ENCODE measurements at places on chromosomes 11 and 22.

DNA sequence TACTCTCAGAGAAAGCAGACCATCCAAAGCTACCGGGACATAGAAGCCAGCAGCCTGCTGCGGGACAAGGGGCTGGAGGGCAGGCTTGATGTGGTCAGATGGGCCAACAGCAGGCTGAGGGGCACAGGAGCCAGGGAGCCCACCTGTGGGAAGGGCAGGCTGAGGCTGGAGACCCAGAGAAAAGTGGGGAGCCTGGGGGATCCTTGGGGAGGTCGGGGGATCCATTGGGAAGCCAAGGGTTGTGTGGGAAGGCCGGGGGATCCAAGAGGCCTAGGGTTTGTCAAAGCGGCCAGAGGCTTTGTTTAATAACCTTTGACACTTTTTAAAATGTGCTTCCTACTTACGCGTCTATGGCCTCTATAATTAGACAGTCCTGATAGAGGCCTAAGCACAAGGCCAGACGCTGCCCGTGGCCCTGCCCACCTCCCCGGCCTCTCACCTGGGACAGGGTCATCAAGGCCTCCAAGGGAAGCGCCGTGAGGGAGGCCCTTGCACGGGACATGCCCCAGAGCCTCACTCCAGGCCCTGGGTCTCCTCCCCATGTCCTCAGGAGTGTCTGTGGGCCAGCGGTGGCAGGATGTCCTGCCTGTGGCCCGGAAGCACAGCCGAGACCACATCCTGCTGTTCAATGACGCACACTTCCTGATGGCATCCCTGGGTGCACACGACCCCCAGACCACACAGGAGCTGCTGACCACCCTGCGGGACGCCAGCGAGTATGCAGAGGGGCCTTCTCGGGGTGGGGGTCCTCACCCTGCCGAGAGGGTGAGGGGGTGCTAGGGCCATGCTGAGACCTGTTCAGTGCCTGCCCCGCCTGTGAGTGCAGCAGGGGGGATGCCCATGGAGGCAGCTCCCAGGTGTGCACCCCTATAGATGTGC lies 8.6 kb upstream of the GTSE1 start:
- peak; percentile 24 for DNase-seq

DNA sequence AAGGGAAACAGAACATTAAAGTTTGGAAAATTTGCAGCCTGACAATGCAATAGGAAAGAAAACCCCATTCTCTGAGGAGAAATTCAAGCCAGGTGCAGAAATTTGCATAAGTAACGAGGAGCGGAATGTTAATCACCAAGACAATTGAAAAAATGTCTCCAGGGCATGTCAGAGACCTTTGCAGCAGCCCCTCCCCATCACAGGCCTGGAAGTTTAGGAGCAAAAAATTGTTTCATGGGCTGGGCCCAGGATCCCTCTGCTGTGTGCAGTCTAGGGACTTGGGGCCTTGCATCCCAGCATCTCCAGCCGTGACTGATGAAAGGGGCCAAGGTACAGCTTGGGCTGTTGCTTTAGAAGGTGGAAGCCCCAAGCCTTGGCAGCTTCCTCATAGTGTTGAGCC lies 780.2 kb downstream of the LRRC4C start:
- DNase-seq, result no peak

- no peak for DNase-seq
These were observed 138.5 kb downstream of the RAB38 start for GRCh38 chr11:88036701-88037100.

GRCh38 chr11:13767471-13767870 lies 99.0 kb downstream of the FAR1 start:
- no peak for DNase-seq

DNA sequence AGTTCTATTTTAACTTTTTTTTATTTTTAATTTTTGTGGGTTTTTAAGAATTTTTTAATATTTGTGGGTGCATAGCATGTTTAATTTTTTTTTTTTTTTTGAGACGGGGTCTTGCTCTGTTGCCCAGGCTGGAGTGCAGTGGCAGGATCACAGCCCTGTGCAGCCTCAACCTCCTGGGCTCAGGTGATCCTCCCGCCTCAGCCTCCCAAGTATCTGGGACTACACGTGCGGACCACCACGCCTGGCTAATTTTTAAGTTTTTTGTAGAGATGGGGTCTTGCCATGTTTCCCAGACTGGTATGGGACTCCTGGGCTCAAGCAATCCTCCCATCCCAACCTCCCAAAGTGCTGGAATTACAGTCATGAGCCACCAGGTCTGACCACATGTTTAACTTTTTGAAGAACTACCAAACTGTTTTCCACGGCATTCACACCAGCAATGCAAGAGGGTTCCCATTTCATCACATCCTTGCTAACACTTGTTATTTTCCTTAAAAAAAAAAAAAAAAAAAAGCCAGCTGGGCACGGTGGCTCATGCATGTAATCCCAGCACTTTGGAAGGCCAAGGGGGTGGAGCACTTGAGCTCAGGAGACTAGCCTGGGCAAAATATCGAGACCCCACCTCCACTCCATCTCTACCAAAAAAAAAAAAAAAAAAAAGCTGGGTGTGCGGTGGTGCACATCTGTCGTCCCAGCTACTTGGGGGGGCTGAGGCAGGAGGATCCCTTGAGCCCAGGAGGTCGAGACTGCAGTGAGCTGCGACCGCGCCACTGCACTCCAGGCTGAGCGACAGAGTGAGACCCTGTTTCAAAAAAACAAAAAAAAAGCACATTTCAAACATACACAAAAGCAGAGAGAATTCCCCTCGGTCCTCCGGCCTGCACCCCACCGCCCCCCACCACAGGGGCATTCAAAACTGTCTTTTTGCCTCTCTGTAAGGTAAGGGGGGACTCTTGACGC lies 16.7 kb upstream of the TXNRD2 start:
- DNase-seq, result no peak

DNA sequence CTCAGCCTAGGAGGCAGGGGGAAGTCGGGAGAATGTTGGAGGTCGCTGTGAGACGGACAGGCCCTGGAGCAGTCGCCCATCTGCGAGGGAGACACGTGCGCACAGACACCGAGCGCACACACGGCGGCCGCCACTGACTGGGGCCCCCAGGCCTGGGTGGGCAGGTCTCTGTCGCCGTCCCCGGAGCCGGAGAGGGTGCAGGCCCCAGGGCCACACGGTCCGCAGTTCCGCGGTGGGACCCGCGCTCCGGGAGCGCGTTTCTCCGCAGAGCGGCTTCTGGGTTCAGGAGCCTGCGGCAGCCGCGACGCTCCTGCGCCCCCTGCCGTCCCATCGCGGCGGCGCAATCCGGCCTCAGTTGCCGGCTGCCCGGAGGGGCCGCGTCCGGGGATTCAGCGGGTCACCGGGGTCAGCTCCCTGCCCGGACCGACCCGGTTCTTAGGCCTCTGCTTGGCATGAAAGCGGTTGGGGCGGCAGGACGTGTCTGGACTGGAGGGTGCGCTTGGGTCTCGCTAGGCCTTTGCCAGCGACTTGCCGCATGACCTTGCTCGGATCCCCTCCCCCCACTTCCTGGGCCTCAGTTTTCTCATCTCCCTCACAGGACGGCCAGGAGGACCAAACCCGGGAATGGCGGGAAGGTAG lies 31.2 kb downstream of the PDE2A start:
- DNase-seq, result peak; percentile 71

- peak; percentile 87 for DNase-seq
These were observed 1.4 kb downstream of the ASCL2 start for GRCh38 chr11:2268729-2269600.

DNA sequence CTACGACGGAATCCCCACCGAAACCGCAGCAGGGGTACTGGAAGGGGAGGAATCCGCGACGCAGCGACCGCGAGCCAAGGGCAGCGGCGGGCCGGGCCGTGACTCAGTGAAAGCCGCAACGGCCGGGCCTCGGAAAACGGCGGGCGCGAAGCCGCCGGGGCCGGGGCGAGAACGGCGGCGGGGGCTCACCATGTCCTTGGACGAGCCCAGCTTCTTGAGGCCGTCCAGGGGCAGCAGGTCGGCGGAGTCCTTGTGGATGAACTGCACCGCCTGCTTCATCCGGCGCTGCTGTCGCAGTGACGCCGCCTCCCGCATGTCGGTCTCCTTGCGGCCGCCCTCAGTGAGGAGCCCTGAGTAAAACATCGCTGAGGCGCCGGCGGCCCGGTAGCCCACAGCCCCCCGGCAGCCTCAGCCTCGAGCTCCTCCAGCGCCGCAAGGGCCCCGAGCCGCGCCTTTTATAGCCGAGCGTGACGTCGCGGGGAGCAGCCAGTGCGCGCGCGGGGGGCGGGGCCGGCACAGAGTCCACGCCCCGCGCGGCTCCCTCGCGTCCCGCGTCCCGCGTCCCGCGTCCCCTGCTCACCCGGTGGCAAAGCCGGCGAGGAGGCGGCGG lies at the start of gene NRIP3:
Gene NRIP3, minus strand, starts transcription at position 429 of the 610 bp plus-strand sequence. Its CDS starts 66 bp downstream, at position 363.
- peak; percentile 64 for DNase-seq

GRCh38 chr11:107769189-107769588 lies 57.3 kb upstream of the SLN start:
- DNase-seq, result no peak

DNA sequence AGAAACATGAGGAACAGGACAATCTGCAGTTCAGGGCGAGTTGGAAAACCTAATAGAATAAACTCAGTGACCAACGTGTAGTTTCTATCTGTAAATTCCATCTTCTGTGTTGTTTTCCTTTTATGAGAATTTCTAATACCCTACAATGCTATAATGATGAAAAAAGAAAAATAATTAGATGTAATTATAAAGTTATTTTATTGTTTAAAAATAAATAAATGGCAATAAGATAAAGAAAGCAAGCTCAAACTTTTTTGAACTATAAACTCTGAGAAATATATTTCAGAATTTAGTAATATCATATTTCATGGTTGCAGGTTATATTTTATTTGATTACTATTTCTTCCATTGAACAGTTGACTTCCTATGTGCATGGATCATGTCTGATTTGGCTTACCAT lies at the start of gene OR5I1:
Gene OR5I1, minus strand, starts transcription at position 101 of the 400 bp plus-strand sequence. Its CDS starts 0 bp downstream, at position 101.
- no peak for DNase-seq

DNA sequence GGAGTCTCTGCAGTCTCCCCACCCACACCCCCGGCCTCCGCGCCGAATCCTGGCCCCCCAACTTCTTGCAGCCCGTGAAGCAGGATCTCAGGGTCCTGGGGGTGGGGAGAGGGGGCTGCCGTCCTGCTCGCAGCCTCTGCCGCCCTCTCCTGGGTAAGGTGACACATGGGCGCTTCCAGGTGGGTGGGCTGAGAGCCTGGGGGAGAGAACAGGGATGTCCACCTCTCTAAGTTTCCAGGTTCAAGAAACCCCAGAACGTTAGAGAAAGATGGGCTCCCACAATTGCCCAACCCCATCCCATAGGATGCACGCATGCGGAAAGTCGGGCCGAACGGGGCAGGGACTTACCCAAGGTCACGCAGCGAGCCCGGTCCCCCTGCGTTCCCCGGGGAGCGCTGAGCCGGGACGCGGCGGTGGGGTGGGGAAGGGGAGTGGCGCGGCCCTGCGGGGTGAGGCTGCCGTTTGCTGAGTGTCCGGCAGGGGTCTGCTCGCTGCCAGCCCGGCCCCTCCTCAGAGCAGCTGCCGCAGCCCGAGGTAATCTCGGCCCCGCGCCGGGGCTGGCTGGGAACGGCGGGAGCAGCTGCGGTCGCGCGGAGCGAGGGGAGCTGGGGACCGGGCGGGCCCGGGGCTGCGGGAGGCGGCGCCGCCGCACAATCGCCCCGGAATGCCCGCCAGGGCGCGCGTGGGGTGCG lies 705 bp upstream of the CAPN1 start:
- peak; percentile 68 for DNase-seq

DNA sequence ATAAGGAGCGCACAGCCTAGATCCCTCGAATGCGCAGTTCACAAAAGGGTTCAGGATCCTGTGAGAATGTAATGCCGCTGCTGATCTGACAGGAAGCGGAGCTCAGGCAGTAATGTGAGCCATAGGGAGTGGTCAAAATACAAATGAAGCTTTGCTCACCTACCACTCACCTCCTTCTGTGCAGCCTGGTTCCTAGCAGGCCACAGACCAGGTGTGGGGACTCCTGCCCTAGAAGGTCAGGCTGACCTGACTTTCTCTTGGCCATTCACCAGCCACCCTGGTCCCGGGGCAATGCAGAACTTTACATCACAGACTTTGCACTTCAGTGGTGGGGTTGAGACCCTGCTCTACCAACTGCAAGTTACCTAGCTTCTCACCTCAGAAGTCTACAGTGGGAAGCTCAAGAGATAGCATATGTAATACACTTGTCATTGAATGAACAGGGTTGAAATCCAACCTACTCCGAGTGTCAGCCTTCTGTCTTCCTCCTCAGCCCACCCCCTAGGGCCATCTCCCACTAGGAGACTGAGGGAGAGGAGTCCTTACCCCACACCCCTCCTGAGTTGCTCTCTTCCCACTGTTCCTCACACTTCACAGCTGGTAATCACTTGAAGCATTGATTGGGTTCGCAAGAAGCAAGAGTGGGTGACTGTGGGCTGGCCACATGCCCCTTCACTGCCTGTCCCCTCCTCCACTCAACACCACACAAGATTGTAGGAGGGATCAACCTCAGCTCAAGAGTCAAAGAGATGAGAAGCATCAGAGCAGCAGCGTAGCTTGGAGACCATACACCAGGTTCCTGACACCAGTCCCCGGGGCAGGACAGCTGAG lies 2.0 kb upstream of the KCNJ1 start:
- DNase-seq, result peak; percentile 24

- DNase-seq, result peak; percentile 3
These were observed 2.9 kb upstream of the KIRREL3 start for GRCh38 chr11:127003260-127003981.

GRCh38 chr11:33895752-33896137 lies 3.9 kb upstream of the LMO2 start:
- DNase-seq, result no peak

DNA sequence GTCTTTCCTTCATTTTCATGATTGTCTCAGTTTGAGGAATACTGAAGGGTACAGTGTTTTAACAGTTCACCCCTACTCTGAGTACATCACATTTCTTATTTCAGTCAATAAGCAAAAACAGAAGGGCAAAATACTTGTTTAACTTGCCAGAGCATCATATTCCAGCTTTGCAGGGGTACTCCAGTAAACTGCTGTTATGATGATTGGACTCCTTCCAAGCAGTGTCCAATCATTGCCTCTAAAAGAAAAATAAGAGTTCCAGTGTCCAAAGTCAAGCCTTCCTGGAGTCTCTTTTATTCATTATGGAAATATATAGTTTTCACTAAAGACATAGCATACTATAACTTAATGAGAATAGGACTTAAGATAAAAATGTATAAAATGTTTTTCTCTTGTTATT lies 105.1 kb downstream of the FANCF start:
- no peak for DNase-seq
